ENCODE measurements at places on chromosomes 4 and X.

GRCh38 chr4:56650262-56651055 is 30.6 kb downstream of the HOPX start:
- no peak for DNase-seq

DNA sequence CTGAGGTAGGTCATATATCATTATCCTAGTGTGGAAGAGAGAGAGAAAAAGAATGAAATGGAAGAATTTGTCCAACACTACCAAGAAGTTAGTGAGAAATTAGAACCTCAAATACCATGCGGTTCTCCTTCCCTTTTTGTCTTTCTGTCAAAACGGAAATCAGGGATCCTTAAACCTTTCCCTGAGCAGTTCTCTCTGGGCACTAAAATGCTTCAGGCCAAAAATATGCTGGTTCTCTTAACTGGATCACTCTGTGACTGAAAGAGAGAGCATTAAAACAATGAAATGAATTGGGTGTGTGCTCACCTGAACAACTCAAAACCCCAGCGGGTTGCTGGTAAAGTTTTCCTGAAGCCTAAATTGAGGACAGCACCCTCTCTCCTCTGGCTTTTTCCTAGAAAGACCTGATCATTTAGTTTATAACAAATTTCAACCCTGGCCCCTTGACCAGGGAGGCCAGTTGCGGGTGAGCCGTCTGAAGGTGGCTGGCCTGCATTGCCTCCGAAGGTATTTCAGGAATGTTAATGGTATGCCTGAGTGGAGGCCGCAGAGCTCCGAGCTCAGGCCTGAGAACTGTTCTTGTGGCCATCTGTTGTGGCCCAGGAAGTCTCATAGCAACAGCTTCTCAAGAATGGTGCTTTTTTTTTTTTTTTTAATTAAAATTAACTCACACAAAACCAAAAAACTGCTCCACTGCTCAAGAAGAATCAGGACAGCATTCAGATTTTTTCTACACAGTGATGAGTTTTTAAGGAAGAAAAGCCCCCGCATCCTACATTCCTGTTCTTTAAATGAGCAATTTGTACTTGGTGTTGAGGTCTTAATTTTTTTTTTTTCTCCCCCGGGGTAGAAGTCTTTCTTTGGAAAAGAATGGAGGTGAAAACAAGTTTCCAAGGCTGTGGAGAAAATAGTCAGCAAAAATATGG is 155.1 kb downstream of the SHROOM3 start:
- no peak for DNase-seq

- DNase-seq = no peak
These were observed 402.5 kb downstream of the RAPGEF2 start for GRCh38 chr4:159505266-159505975.

DNA sequence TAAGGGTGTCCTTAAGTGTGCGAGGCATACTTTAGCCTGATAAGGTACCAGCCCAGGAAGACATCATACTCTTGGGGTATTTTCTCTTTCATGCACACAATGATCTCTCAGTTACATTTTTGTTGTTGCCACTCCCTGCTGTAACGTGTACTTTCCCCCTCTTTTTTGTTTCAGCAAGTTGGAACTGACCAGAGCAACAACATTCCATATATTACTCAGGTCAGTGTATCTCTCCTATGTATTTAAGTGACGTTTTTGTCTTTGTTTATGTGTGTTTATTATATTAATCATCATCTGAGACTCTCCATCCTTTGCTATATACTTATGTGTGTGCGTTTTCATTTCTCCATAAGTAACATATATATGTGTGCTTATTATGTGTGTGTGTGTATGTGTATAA is 71.3 kb upstream of the VBP1 start:
- no peak for DNase-seq

- DNase-seq = no peak
These were observed 68.2 kb downstream of the GPC3 start for GRCh38 chrX:133916984-133917722.

GRCh38 chr4:182222766-182223165 is 20.4 kb upstream of the TENM3 start:
- DNase-seq = no peak

GRCh38 chr4:185122681-185123345 is 20.3 kb upstream of the SLC25A4 start:
- DNase-seq = no peak

DNA sequence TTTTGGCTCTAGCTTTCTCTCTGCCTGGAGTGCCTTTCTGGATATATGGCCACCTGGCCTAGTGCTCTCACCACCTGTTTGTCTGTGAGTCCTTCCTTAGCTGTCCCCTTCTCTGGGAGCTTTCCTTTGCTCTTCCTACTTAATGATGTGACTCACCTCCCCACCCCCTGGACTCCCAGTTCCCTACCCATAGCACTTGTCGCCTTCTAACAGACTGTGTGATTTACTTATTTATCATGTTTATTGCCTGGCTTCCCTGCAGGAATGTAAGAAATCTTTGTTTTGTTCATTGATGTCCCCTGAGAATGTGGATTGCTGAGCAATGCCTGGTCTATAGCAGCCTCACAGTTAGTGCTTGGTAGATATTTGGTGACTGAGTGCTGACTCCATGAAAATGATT is 18.9 kb downstream of the ADD1 start:
- no peak for DNase-seq

- DNase-seq = no peak
These were observed 6.4 kb downstream of the MSN start for GRCh38 chrX:65673857-65674203.

- DNase-seq = no peak
These were observed 304.2 kb downstream of the TENM3 start for GRCh38 chr4:182547435-182547834.

DNA sequence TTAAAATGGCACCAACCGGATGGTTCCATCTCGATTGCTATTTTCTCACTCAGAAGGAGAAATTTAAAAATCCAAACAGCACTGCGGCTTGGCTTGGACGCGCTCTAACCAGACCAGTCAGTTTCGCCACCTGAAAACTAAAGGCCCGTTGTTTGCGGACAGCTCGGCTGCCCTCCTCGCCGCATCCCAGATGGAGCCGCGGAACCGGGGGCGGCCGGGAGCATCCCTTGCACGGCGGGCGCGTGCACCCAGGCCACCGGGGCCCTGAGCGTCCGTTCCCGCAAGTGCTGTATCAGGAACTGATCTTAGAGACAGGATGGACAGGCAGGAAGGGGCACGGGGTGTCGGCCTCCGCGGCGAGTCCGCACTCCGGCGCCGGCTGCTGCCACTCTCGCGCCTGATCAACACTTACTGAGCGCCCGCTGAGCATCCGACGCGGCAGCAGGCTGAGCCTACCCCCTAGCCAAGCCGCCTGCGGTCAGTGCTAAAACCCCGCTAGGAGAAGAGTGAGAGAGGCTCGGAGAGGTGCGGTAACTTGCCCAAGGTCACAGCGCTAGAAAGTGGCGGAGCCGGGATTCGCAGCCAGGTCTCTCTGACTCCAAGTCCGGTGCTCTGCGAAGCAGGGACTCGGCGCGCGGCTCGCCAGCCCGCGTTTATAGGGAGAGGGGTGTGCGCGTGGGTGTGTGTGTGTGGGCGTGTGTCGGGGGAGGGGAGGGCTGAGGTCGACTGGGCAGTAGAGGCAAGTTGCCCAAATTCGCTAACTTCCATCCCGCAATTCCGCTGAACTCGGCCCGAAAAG is at the start of gene CITED1:
CITED1 (minus strand) TSS at position 629 of the 799 bp plus-strand sequence. CDS start 3,045 bp downstream, outside the sequence.
- DNase-seq = no peak

GRCh38 chr4:38406243-38406642 is 257.8 kb upstream of the KLF3 start:
- DNase-seq = no peak

DNA sequence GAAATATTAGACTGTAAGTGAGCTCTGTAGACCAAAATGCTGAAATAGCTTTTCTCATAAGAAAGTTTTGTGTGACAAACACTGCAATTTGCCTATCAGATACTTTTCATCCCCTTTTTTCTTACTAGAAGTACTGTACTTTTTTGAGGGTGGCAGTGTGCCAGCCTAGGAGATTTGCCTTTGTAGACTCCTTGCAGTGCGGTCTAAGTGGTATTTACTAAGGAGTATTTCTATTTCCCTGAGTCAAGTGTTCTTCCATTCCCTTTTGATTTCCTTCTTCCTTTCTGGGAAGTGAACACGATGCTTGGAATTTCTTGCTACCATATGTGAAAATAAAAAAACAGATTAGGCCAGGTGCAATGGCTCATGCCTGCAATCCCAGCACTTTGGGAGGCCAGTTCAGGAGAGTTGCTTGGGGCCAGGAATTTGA is 34.6 kb downstream of the PDLIM5 start:
- DNase-seq = no peak
